Central memory CD4-positive, alpha-beta T cell (primary cell): ENCODE measurements at places on chromosomes 4 and X.

GRCh38 chr4:53532521-53532920 lies 58.8 kb downstream of the LNX1 start:
- DNase-seq: no peak

DNA sequence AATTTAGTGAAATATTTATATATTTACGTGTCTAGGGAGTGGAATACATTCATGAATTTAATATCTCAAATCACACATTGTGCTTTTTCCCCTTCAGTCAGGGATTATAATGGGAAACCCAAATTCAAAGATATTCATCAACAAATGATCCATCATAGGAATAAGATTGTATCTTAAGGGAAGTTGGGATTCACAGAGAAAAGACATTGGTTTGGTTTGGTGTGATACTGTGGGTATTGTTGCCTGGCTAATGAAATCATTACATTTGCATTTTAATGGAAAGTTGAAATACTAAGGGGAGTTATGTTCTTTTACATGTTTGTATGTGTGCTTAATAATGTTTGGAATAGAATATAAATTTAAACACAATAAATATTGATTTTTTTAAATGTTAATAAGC lies 1.7 kb downstream of the TET2 start:
- no peak for DNase-seq

- DNase-seq: no peak
Observed at GRCh38 chrX:13756381-13756780, 21.8 kb downstream of the OFD1 start.

DNA sequence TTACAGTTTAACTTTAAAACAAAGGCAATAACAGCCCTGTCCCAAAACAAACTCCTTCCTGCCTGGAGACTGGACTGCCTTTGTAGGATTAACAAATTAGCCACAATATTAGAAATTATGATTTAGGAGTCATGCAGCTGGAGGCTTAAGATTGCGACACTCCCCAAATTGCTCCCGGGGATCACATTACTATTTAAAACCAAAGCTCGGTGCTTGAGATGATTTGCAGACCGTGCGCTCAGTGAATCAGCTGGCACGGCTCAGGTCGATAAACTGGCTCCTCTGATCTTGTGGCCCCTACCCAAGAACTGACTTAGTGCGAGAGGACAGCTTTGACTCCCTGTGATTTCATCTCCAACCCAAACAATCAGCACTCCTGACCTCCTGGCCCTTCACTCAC lies 829.3 kb downstream of the NLGN4X start:
- no peak for DNase-seq

GRCh38 chr4:156547891-156548290 lies 423.7 kb downstream of the PDGFC start:
- DNase-seq: no peak

DNA sequence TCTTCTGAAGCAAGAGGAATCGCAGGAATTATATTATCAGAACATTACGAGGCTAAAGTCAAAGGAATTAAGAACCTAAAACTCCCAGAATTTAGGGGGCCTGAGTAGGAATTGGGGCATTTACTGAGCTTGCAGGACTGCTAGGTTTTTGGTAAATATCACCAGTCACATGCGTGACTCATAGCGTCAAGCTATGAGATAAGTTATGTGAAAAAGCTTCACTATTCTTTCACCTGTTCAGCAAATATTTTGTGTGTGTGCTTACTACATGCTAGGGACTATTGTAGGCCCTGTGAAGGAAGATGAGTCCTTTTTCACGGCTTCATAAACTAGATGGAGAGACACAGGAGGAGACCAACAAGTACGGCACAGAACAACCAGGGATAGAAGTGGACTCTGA lies 52.2 kb downstream of the MAGEA10 start:
- DNase-seq: no peak

- no peak for DNase-seq
Observed at GRCh38 chr4:22515145-22515887, 550 bp downstream of the ADGRA3 start.

DNA sequence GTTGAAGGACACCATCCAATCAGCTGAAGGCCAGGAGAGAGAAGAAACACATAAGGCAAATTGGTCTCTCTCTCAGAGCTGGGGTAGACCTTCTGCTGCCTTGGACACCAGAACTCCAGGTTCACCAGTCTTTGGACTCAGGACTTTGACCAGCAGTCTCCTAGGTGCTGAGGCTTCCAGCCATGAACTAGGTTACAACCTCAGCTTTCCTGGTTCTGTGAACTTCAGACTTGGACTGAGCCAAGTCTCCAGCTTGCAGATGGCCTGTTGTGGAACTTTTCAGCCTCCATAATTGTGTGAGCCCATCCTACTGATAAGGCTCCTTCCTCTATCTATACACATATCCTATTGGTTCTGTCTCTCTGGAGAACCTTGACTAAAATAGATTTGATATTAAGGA lies 20.6 kb upstream of the BBS12 start:
- DNase-seq: no peak

GRCh38 chr4:152360045-152360410 lies 175.9 kb downstream of the FBXW7 start:
- no peak for DNase-seq

DNA sequence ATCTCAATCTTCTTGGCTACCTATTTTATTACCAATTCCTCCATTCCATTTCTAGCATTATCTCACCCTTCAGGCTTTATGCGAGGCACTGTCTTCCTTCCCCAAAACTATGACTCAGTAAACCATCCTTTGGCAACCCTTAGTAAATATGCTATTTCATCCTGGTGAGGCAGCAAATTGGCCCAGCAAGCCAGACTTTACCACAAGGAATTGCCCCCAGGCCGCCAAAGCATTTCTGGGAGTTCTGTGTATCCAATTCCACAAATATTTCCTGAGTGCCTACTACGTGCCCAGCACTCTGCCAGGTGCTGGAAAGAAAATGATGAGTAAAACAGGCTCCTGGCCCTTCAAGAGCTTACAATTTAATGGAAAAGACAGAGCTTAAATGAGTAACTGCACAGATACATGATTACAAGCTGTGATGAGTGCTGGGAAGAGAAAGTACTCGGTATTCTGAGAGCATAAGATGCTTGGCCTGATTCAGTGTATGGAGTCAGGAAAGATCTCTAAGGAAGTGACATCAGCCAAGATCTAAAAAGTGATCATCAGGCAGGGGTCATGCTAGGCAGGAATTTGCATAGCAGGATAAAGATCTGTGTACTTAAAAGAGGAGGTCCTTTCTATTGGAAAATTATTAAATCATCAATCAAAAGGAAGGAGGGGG lies 193.8 kb downstream of the ADAMTS3 start:
- DNase-seq: no peak

- no peak for DNase-seq
Observed at GRCh38 chr4:169052594-169052945, 42.5 kb upstream of the CBR4 start.

GRCh38 chr4:56080384-56080783 lies 131.6 kb downstream of the CEP135 start:
- DNase-seq: no peak

DNA sequence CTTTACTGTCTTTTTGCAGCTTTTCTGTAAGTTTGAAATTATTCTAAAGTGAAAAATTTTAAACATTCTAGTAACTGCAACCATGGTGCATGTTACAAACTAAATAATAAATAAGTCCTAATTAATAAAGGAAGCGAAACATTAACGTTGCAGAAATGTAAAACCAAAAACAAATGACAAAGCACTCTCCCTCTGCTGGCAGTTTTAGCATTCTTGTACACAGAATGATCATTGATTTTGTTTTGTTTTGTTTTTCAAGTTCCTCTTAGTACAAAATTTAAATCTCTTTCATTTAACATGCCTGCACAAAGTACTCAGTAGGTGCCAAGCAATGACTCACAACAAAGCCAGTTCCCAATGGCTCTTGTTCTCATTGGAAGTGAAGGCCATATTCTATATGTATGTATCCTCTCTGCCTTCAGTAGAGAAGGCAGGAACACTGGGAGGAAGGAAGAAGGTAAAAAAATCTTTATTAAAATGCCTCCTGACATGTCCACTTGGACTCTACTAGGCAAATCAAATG lies 13.7 kb upstream of the TMSB4X start:
- no peak for DNase-seq

DNA sequence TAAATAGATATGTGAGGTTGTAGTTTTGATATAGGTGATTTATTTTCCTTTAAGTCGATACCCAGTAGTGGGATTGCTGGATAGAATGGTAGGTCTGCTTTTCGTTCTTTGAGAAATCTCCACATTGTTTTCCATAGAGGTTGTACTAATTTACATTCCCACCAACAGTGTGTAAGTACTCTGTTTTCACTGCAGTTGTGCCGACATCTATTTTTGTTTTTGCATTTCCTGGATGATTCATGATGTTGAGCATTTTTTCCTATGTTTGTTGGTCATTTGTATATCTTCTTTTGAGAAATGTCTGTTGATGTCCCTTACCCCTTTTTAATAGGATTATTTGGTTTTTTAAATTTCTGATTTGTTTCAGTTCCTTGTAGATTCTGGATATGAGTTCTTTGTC lies 120.7 kb downstream of the NAA11 start:
- DNase-seq: no peak

DNA sequence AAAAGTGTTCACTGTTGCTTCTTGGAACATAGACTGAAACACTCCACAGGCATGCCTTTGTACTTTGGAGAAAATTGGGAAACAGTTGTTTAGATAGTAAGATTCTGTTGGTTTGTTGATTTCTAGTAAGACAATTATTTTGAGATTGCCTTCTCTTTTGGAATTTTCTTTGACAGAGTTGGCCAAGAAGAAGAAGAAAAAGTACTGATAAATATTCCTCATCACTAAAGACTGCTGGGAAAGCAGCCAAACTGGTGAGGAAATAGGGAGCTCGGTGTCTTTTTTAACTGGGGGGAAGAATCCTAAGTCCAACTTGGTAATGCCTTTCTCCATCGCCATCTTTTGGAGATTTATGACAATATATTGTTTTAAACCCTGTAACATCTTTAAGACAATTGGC lies 370.7 kb downstream of the GPAT3 start:
- no peak for DNase-seq

GRCh38 chrX:150291014-150291413 lies 72.1 kb upstream of the MAMLD1 start:
- DNase-seq: no peak

- DNase-seq: no peak
Observed at GRCh38 chr4:42643685-42644084, 13.2 kb downstream of the ATP8A1 start.

DNA sequence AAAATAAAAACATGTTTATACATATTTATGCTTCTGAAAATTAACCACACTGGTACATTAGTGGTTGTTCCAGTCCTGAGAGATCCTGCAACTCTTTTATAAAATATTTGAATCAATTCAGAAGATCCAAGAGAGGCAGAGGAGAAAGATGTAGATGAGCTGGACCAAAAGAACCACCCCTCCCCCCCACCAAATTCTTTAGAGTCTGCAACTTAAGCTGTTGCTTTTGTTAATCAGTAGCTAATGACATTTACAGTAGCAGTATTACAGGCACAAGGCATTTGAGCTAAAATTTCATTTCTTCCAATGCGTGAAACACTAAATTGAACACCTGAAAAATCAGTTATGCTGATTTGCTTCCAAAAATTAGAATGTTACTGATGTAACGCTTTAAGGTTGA lies 61.5 kb downstream of the PDK3 start:
- DNase-seq: no peak

- DNase-seq: no peak
Observed at GRCh38 chr4:141036786-141037185, 96.5 kb downstream of the RNF150 start.

DNA sequence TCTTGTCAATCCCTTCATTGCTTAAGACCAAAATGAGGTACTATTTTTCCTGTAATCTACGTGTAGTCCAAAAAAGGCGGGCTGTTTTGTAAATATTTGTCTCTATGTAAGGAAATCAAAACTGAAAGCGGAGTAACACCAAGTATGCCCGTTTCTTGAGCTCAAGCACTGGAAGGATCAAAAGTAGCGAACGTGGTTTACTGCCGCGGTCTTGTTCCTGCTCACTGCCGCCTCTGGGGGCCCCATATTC lies 71.5 kb downstream of the AFF1 start:
- DNase-seq: no peak

- DNase-seq: no peak
Observed at GRCh38 chr4:102473476-102473875, 27.7 kb upstream of the NFKB1 start.

- DNase-seq: no peak
Observed at GRCh38 chr4:1318488-1319213, 28.4 kb upstream of the UVSSA start.

- DNase-seq: no peak
Observed at GRCh38 chr4:156974264-156974663, 2.7 kb upstream of the PDGFC start.

DNA sequence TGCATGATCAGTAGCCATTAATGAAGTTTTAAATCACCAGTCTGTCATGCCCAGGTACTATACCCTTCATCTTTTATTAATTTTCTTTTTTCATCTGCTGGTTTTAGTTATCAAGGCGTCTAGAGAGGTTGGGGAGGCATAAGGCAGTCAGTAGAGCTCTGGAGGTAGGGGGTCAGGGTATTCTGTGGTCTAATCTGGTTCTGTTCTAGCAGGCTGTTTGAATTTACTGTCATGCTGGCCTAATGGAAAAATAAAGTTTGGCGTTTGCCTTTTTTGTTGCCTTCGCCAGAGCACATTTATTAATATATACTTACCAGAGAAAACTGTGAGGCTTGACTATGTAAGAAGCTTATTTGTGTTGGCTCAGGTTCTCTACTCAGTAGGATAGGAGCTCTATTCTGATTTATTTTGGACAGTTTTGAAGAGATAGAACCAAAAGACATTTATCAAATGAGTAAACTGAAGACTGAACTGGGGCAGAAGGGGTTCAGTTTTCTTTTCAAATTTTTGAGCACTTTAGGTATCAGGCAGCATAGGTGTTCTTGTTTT lies 46.9 kb downstream of the TMEM131L start:
- no peak for DNase-seq

DNA sequence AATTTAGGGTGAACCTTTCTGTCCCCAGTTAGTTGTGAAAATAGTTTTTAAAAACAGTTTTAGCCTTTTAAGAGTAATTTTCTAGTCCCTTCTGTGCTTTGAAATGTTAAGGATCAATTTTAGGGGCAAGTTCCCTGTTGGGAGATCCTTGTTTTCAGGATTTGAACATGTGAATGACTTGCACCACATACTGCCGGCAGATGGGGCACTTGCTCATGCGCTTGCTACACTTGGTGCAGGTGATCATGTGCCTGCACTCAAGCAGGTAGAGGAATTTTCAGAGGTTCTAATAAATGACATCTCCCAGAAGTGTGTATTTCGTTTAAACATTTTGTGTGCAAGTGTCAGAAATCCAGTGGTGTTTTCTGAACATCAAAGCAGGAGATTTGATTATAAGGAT lies 195.9 kb downstream of the CHM start:
- DNase-seq: no peak

GRCh38 chr4:160403081-160403480 lies 1300.2 kb downstream of the RAPGEF2 start:
- no peak for DNase-seq

DNA sequence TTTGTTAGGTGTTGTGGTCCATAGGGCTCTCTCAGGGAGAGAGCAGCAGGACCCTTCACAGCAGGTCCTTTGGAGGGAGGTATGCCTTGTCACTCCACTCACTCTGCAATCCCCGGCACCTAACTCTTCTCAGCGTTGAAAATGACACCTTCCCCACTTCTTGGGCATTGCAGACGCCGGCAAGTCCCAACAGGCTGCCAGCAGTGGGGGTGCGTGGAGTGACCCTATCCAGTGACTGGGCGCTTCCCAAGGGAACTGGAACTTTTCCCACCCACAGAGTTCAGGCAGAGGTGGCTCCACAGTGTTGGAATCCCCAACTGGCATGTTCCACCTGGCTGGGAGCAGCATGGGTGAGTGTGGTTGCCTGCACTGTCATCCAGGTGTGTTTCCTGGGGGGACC lies 705.1 kb upstream of the FRG1 start:
- no peak for DNase-seq

GRCh38 chr4:11436084-11436483 lies 7.4 kb upstream of the HS3ST1 start:
- DNase-seq: no peak

GRCh38 chr4:8010618-8011017 lies 71.0 kb upstream of the AFAP1 start:
- no peak for DNase-seq
